CD8-positive, alpha-beta memory T cell (primary cell): ENCODE measurements at places on chromosomes 2 and 18. TPM values are rescaled to one million over a fixed set of nuclear protein-coding genes. Genes with fewer than 3 reads are reported as not detected.

DNA sequence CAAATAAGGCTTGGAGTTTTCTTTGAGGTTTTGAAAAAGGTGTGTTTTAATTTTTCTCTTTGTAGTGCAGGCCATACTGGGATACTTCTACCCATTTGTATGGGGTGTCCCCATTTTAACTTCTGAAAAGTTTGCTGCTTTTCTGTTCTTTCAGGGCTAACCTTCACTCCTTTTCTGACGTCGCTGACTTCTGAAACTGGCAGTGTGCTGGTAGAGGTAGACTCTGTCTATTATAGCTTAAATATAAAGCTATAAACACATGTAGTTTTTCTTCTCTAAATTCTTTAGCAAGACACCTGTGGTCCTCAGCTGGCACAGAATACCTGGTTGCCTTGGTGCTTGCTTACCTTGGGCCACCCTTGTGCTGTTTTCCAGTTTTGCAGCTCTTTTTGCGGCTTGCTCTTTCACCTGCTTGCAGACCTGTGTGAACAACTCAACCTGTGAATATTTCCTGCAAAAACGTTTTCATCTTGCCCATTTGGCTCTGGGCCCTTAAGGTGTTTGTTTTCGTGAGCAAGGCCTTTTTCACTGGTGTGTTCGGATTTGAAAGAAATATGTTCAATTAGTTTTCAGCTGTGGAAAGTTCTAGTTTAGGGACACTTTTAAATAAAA, 42.2 kb downstream of the PHLPP1 start:
- no peak overlapping the region for H3K27ac ChIP-seq
- H3K27me3 ChIP-seq: no peaks in the 10 kb centered on the region
- no peak overlapping the region for H3K4me3 ChIP-seq
- DNase-seq: no peak
- H3K36me3 ChIP-seq: no peaks in the 10 kb centered on the region

DNA sequence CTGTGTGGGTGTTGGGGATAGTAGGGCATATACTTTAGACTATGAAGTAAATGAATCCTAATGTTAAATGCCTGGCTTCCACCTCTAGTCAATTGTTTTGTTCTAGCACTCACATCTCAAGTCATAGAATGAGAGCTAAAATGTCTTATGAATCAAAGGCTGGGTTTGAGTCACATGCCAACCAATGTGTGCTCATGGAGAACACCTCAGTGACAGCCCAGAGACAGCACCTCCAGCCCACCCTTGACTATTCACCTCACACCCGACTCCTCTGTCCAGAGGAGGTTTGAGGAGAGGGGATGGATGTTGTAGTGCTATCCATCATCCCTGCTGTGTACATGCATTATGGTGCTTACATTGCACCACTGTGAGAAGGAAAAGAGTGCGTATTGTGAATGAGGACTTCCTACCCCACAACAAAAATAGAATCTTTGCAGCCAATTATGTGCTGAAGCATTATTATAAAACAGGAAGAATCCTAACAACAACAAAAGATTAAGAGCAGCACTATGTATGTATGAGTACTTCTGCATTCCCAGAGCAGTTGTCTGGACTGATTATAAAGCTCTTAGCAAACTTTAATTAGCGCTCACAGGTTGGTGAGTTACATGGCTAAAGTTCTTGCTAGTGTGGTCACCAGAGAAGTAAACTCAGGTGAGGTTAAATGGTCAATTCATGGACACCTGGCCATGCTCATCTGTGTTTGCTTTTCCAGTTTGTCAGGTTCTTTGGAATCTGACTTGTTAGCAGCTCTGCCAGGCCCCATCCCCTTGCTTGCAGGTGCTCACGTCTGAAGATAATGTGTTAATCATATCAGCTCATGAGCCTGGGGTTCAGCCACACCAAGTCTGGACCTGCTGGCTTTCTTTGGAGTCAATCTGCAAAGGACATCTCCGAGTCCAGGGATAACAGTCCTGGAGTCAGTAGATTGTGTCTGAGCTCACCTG, 55.3 kb upstream of the NABP1 start:
- no peaks in the 10 kb centered on the region for H3K27me3 ChIP-seq
- H3K27ac ChIP-seq: no peak overlapping the region
- H3K4me3 ChIP-seq: no peak overlapping the region
- peaks cover 43% of the 10 kb centered on the region for H3K4me1 ChIP-seq
- no peak for DNase-seq

DNA sequence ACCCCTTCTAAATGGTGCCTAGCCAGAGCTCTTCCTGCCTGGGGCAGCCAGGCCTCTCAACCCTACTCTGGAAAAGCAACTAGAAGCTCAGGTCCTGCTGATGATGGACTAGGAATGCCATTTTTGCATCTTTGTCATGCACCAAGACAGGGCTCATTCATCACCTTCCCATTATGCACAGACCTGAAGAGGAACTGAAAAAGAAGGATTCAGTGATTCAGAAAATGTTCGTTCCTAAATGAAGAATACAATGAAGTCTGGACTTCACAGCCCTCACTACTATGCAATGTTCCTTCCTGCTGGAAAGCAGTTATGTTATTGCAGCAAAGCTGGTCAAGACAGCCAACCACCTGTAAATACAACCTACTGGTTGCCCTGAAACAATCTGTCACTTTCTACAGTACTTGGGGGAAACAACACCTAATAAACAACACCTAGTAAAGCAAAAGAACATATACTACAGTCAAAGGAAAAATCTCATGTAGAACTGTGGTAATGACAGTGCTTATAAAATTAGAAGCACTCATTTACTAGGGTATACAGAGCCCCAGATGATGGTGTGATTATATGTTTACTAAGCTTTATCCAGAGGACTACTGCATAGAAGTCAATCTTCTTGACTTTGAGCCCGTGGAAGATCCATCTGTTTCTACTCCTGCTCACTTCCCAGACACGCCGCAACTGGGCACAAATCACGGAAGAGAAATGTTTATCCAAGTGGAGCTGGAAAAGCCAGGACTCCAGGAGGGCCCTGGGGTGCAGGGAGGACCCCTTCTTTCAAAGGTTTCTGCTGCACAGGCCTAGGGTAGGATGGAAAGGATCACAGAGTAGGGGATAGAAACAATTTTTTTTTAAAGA, 103.1 kb upstream of the THOC1 start:
- DNase-seq: no peak
- H3K4me1 ChIP-seq: no peaks in the 10 kb centered on the region
- H3K27me3 ChIP-seq: no peaks in the 10 kb centered on the region
- H3K4me3 ChIP-seq: no peak overlapping the region

GRCh38 chr2:167183931-167184330, 295.7 kb downstream of the XIRP2 start:
- H3K36me3 ChIP-seq: no peaks in the 10 kb centered on the region
- no peaks in the 10 kb centered on the region for H3K4me1 ChIP-seq
- H3K27ac ChIP-seq: no peak overlapping the region
- no peak overlapping the region for H3K4me3 ChIP-seq
- DNase-seq: no peak
- H3K27me3 ChIP-seq: no peaks in the 10 kb centered on the region

DNA sequence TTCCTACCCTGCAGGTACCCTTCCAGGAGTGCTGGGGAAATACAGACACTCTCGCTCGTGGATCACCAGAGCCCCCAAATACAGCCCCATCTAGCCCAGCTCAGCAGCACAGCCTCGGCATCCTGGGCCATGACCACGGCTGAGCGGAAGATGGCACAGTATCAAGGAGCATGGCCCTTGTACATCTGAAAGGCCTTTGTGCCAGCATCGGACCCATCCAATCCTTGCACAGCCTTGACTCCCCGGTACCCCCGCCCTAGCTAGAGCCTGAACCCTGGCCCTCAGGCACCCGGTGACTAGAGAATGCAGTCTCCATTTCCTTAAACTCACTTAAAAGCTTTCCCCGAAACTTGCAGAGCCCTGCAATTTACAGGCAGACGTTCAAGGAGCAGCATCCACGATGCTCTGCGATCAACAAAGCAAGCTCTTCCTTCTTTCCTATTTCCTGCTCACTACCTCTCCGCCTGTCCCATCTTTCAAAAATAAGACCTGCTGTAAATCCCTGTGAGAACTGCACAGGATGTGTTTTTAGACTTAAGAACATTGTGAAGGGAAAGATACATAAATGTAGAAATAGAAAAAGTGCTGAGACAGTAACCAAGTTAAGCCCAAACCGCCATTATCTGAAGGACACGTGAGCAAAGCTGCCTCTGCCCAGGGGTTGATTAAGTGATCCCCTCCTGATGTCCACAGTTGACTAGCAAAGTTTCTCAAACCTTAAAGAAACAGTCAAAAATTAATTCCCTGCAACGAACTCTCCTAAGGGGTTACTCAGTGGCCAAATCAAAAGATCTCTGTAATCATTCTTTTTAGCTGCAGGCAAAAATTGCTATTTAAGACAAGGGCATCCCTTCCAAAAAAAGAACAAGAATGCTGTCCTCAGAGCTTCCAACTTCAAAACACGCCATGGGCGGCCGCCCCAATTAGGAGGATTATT, 48.5 kb downstream of the ZNF516 start:
- H3K36me3 ChIP-seq: no peaks in the 10 kb centered on the region
- no peaks in the 10 kb centered on the region for H3K27me3 ChIP-seq
- DNase-seq: no peak

DNA sequence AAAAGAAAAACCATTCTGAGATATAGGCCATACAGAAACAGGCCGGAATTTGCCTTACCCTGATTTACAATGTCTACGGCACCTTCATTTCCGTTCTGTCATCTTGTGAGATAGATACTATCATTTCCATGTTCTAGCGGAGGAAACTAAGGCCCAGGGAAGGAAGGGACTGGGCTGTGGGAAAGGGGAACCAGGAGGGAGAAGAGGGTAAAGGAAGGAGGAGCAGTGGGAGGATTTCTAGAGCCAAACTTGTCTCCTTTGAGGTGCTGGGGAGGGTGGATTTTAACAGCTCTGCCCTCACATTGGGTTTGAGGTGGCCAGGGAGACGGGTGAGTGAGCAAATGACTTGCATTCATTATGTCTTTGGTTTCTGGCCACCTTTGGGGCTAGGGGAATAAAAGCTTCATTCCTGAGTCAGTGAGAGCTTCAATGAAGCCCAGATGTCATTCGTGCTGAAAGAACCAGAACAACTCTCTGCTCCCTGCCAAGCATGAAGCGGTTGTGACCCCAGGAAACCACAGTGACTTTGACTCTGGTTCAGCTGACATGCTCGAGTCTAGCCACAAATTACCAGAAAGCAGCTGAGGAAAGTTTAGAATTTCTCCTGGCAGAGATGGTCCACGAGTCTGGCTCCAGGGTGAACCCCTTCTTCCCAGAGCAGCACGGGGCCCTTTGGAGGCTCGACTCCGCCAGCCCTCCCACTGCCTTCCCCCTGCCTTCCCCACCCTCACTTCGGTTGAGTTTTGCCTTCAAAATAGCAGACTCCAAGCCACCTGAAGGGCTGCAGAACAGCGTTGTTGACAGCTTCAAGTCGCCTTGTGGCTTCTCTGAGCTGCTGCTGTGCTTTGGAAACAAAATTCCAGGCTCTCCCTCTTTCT, 3.8 kb downstream of the ACTG2 start:
- H3K36me3 ChIP-seq: no peaks in the 10 kb centered on the region
- H3K27me3 ChIP-seq: no peaks in the 10 kb centered on the region
- peaks cover 21% of the 10 kb centered on the region for H3K4me1 ChIP-seq

GRCh38 chr2:143529118-143529720, 400.0 kb downstream of the ARHGAP15 start:
- no peak overlapping the region for H3K27ac ChIP-seq
- no peak overlapping the region for H3K4me3 ChIP-seq
- H3K27me3 ChIP-seq: no peaks in the 10 kb centered on the region
- DNase-seq: no peak
- peaks cover 8% of the 10 kb centered on the region for H3K36me3 ChIP-seq
- peaks cover 15% of the 10 kb centered on the region for H3K4me1 ChIP-seq

- no peak for DNase-seq
- H3K27me3 ChIP-seq: no peaks in the 10 kb centered on the region
- H3K4me1 ChIP-seq: no peaks in the 10 kb centered on the region
- H3K36me3 ChIP-seq: no peaks in the 10 kb centered on the region
- no peak overlapping the region for H3K27ac ChIP-seq
These were observed 270.6 kb upstream of the TANK start for GRCh38 chr2:160889439-160890170.

GRCh38 chr2:231910771-231911170, 15.4 kb downstream of the NPPC start:
- H3K4me1 ChIP-seq: no peaks in the 10 kb centered on the region
- H3K27me3 ChIP-seq: no peaks in the 10 kb centered on the region
- H3K36me3 ChIP-seq: no peaks in the 10 kb centered on the region
- no peak overlapping the region for H3K27ac ChIP-seq

DNA sequence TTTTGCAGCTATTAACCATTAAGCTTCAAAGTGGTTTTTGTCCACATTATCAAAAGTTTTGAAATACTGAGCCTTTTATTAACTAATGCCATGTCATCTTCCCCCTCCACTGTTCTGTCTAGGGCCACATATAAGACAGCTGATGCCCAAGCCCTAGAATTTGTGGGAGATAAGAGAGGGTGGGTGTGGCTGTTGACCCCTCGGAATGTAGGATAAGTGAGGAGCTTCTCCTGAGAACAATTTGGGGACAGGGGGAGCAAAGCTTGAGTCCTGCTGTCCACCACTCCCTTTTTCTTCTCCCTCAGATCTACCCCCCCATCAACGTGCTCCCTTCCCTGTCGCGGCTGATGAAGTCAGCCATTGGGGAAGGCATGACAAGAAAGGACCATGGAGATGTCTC, 14.3 kb upstream of the ANKRD53 start:
- peaks cover 5% of the 10 kb centered on the region for H3K27me3 ChIP-seq
- H3K36me3 ChIP-seq: no peaks in the 10 kb centered on the region
- H3K4me1 ChIP-seq: peaks cover 6% of the 10 kb centered on the region
- no peak overlapping the region for H3K4me3 ChIP-seq

DNA sequence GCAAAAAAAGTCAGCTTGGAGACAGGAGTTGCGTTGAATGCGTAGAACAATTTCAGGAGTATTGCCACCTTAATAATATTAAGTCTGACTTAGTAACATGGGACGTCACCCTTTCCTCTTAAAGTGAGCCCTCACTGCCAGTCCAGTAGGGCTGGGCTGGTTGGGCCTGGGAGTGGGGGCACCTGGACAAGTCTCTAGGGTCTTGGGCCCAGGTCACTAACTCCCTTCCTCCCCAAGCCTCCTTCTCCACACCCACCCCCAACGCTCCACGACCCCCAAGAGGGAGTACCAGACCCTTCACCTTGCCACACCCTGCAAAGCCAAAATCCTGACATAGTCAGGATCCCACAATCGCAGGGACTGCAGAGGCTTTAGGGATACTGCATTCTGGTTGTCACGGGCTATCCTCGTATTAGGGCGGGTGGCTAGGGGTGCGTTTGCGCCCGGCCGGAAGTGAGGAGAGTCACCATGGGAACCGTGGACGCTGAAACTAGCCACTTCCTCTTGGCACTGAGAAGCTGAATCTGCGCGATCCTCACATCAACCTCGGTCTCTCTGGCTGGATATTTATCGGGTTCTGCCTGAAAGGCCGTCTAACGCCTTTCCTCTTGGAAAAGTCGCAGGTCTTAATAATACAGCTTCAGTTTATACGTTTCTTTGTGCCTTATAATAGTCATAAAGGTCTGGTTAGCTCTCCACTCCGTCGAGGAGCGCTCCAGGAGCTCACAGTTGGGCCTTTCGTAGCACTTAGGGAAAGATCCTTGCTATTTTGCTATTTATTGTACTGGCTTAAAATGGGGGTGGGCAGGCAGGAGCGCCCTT, 10.3 kb upstream of the CXXC1 start:
- H3K4me3 ChIP-seq: peak overlapping the region; percentile 52
- DNase-seq: peak; percentile 61
- H3K27me3 ChIP-seq: peaks cover 9% of the 10 kb centered on the region
- no peak overlapping the region for H3K27ac ChIP-seq
- H3K4me1 ChIP-seq: peaks cover 13% of the 10 kb centered on the region

Gene GPC1
- polyA plus RNA-seq: 0.17 TPM

Gene TMEM150A
- polyA plus RNA-seq: 13.2 TPM

Gene TRAK2
- polyA plus RNA-seq: 40.1 TPM

Gene MRO
- polyA plus RNA-seq: not detected

Gene TSPYL6
- polyA plus RNA-seq: not detected
